ENCODE measurements at places on chromosomes 6 and 20.

GRCh38 chr20:51493346-51493791 lies 49.1 kb downstream of the NFATC2 start:
- no peaks in the 10 kb centered on the region for H3K27me3 ChIP-seq
- H3K27ac ChIP-seq = no peak overlapping the region
- peaks cover 3% of the 10 kb centered on the region for H3K4me1 ChIP-seq
- H3K36me3 ChIP-seq = no peaks in the 10 kb centered on the region

DNA sequence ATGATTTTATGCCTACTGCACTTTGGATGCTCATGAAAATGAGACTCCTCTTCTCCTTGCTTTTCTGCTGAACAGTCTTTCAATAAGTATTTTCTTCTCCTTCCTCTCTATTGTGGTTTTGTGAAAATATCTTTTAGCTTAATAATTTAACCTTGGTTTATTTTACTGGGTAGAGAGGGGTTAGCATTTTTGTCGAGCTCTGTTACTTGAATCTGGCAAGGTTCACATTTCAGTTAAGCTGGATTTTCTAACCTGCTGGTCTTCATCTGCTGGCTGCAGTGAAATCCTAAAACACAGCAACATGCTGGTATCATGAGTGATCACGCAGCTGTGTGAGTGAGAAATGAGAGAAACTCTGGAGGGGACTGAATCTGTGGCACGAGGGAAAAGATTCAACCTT lies 222.7 kb upstream of the NOX3 start:
- no peaks in the 10 kb centered on the region for H3K27me3 ChIP-seq
- no peaks in the 10 kb centered on the region for H3K36me3 ChIP-seq
- H3K4me1 ChIP-seq = no peaks in the 10 kb centered on the region
- no peak for DNase-seq

DNA sequence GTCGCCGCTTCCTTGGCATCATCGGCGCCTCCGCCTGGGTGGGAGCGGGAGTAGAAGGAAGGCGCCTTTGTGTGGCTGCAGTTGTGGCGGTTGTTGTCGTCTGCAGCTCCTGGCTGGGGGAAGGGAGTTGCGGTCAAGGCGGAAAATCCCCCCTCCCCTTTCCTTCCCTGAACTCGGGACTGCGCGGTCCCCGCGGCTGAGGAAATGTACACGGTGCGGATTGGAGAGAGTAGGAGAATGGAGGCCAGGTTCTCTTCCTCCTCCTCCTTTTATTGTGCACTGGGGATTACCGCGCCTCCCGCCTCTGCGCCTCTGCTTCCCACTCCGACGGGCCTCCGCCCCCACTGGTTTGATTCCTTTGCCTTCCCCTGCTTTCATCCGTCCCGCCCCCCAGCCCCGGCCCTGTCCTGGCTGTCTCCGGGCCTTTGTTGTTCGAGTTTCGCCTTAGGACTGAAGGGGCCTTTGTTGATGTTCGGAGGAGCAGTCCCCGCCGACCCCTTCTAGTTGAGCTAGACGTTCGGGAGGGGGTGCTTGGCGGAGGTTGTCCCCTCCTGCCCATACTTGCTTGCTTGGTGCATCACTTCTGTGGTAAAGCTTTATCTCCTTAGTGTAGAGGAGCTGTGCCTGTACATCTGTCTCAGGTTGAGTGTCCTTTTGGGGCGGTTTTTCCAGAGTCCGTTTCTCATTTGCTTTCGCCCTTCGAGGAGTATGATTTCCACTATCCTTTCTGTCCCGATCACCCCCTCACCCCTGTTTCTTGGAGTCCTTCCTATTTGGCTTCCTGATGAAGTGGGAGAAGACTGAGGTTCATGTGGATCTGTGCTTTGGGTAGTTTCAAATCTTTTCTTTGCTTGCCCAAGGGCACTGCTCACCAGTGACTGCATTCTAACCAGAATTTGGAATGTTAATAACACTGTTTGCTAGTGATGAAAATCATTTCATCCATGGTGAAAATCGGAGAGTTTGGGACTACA lies 764 bp downstream of the ZNF292 start:
- DNase-seq = peak; percentile 82
- peak overlapping the region; percentile 88 for H3K4me3 ChIP-seq
- no peaks in the 10 kb centered on the region for H3K36me3 ChIP-seq
- no peaks in the 10 kb centered on the region for H3K27me3 ChIP-seq
- H3K4me1 ChIP-seq = peaks cover 8% of the 10 kb centered on the region

DNA sequence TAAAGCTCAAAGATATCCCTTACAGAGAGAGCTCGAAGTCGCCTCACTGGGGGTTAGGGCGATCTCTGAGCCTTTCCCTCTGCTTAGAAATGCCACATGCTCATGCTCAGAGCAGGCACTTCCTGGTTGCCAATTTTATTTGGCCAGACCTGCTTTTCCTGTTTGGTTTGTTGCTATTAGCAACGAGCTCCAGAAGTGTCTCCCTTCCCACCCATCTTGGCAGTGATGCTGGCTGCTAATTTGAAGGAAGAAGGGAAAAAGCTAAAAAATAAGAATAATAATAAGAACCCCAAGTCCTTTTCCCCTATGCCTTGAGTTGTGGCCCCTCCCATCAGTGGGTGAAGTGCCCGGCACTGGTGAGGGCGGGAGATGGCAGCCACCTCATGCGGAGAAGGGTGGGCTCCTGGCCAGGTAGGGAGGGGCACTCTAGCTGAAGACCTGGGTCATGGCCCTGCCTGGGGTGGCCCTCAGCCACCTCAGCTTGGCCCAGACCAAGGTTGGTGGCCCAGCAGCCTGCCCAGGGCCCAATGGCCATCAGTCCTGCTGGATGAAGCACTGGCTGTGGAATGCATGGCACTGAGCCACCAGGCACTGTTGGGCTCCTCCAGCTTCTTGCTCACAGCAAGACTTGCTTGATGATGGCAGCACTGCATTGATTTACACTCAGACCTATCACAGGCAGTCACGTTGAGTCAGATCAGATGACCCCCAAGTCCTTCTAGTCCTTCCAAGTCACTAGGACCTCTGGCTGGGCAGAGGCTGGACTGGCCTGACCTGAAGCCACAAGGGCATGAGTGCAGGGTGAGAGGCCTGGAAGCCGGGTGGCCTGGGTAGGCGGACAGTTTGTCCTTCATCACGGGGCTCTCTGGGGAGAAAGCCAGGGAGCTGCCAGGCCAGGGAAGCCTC lies 79.0 kb downstream of the SYNJ2 start:
- peak overlapping the region; percentile 63 for H3K27ac ChIP-seq
- DNase-seq = peak; percentile 91
- no peak overlapping the region for H3K4me3 ChIP-seq
- H3K4me1 ChIP-seq = peaks cover 11% of the 10 kb centered on the region
- no peaks in the 10 kb centered on the region for H3K27me3 ChIP-seq

- H3K27me3 ChIP-seq = no peaks in the 10 kb centered on the region
- no peak overlapping the region for H3K4me3 ChIP-seq
- H3K4me1 ChIP-seq = no peaks in the 10 kb centered on the region
- H3K27ac ChIP-seq = no peak overlapping the region
- H3K36me3 ChIP-seq = no peaks in the 10 kb centered on the region
These were observed 9.1 kb downstream of the MC3R start for GRCh38 chr20:56257604-56258003.

DNA sequence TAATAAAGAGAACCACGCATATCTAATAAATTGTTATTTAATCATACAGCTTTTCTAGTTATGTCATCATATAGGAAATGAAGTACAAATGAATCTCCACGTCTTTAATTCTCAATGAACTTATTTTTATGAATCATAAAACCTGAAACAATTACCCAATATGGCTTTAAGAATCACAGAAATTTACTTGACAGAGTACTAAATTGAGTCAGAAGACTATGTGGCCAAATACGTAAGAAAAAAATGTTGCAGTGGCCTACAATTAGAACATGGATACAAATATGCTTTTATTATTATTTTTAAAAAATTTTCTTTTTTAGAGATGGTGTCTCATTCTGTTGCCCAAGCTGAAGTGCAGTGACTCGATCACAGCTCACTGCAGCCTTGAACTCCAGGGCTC lies 584.7 kb upstream of the SLC35B3 start:
- no peak overlapping the region for H3K27ac ChIP-seq
- H3K4me3 ChIP-seq = no peak overlapping the region
- DNase-seq = no peak

Data from lung (tissue), 17 donors.